Lung (tissue), 17 donors: ENCODE measurements at places on chromosomes 13 and 19. TPM values are rescaled to one million over a fixed set of nuclear protein-coding genes. Genes with fewer than 3 reads are reported as not detected.

Gene ZFR2
- 0.21 TPM for total RNA-seq

Gene FXYD7
- total RNA-seq = not detected

Gene MIR17HG
- total RNA-seq = 8.6 TPM

Gene MED29
- 36.3 TPM for total RNA-seq

Gene SHANK1
- total RNA-seq = 1.2 TPM

Gene KLF1
- total RNA-seq = 3.0 TPM

Gene THSD1
- 13.7 TPM for total RNA-seq

Gene LGALS4
- total RNA-seq = 3.5 TPM

Gene MYH14
- total RNA-seq = 142 TPM

Gene DNAJC15
- total RNA-seq = 16.8 TPM

Gene GPR183
- 38.3 TPM for total RNA-seq

Gene IGFL2
- total RNA-seq = not detected

Gene FCER2
- total RNA-seq = 0.37 TPM

Gene SCN1B
- total RNA-seq = 1.5 TPM

Gene LGALS14
- not detected for total RNA-seq

Gene LYPD3
- total RNA-seq = 0.28 TPM

Gene PSG3
- not detected for total RNA-seq

Gene SMIM24
- total RNA-seq = not detected

Gene OXGR1
- 0.71 TPM for total RNA-seq

Gene LSR
- total RNA-seq = 82.0 TPM

Gene PNMA8B
- 4.1 TPM for total RNA-seq

Gene ZNF440
- total RNA-seq = 25.7 TPM

Gene STX10
- total RNA-seq = 45.8 TPM

Gene CA11
- 0.88 TPM for total RNA-seq

Gene NKPD1
- not detected for total RNA-seq

Gene KCNK6
- total RNA-seq = 3.0 TPM

Gene RNU6-9
- not detected for total RNA-seq

Gene PCP2
- 2.1 TPM for total RNA-seq

Gene JUND
- total RNA-seq = 209 TPM

Gene KIR2DL4
- not detected for total RNA-seq

Gene SIRT6
- total RNA-seq = 29.3 TPM

Gene FXYD3
- total RNA-seq = 130 TPM

Gene ZNF528
- total RNA-seq = 69.1 TPM

Gene CD33
- total RNA-seq = 20.2 TPM

Gene ATCAY
- not detected for total RNA-seq
